ENCODE measurements at places on chromosomes 2 and 18. TPM values are rescaled to one million over a fixed set of nuclear protein-coding genes. Genes with fewer than 3 reads are reported as not detected.

Gene THOC1
- total RNA-seq: 48.3 TPM

Gene NCL
- 347 TPM for total RNA-seq

Gene ASB3
- 18.9 TPM for total RNA-seq

Gene ACMSD
- not detected for total RNA-seq

Gene SLC40A1
- 0.36 TPM for total RNA-seq

Gene SIX2
- total RNA-seq: not detected

Gene BCL2
- total RNA-seq: 35.3 TPM

Gene MYO7B
- total RNA-seq: under 0.01 TPM

Gene MPV17
- total RNA-seq: 118 TPM

Gene AMER3
- total RNA-seq: not detected

Gene FTCDNL1
- total RNA-seq: 5.8 TPM

Gene SLC9A2
- total RNA-seq: not detected

Gene PLA2R1
- total RNA-seq: 4.7 TPM

Gene PDE1A
- total RNA-seq: under 0.01 TPM

Gene OSBPL6
- 5.2 TPM for total RNA-seq

Gene PGAP1
- 13.4 TPM for total RNA-seq

Gene MDH1B
- total RNA-seq: 0.67 TPM

Gene SOS1
- total RNA-seq: 16.2 TPM

Gene OR6B2
- total RNA-seq: not detected

Gene CCBE1
- not detected for total RNA-seq

Gene IL1R2
- not detected for total RNA-seq

Gene ACOXL
- not detected for total RNA-seq

Gene SGPP2
- not detected for total RNA-seq

Gene KCNF1
- under 0.01 TPM for total RNA-seq

Gene RPIA
- total RNA-seq: 6.5 TPM

Gene POU3F3
- 7.2 TPM for total RNA-seq

Gene ITPRIPL1
- total RNA-seq: 12.0 TPM

Gene SLC9A4
- total RNA-seq: not detected

Gene CTLA4
- 11.0 TPM for total RNA-seq

Gene CHRNG
- total RNA-seq: not detected

Gene ALKAL2
- not detected for total RNA-seq

Gene NOL4
- not detected for total RNA-seq

Gene PDCD1
- not detected for total RNA-seq

Gene ALPG
- total RNA-seq: not detected

Gene HOXD12
- total RNA-seq: not detected

Gene CENPA
- total RNA-seq: 22.8 TPM

Gene GYPC
- total RNA-seq: 238 TPM

Gene GPR45
- total RNA-seq: not detected

Gene TET3
- 3.4 TPM for total RNA-seq

Gene C18orf32
- 12.3 TPM for total RNA-seq
